Neural progenitor cell (in vitro differentiated cells): ENCODE measurements at places on chromosomes 2 and 18. TPM values are rescaled to one million over a fixed set of nuclear protein-coding genes. Genes with fewer than 3 reads are reported as not detected.

GRCh38 chr2:220756653-220757052 is 815.5 kb downstream of the EPHA4 start:
- no peak overlapping the region for H3K27ac ChIP-seq
- no peaks in the 10 kb centered on the region for H3K27me3 ChIP-seq
- no peak for DNase-seq
- H3K4me3 ChIP-seq: no peak overlapping the region
- no peaks in the 10 kb centered on the region for H3K36me3 ChIP-seq

Gene GDF7
- not detected in 2 replicates for total RNA-seq

GRCh38 chr2:96965781-96966514 is 20.4 kb downstream of the FAM178B start:
- peaks cover 5% of the 10 kb centered on the region for H3K4me1 ChIP-seq
- no peaks in the 10 kb centered on the region for H3K36me3 ChIP-seq
- no peak overlapping the region for H3K4me3 ChIP-seq
- no peak for DNase-seq
- H3K27ac ChIP-seq: no peak overlapping the region

- no peaks in the 10 kb centered on the region for H3K27me3 ChIP-seq
- no peak overlapping the region for H3K4me3 ChIP-seq
- H3K27ac ChIP-seq: no peak overlapping the region
- no peaks in the 10 kb centered on the region for H3K4me1 ChIP-seq
- peak; percentile 18 for DNase-seq
- H3K36me3 ChIP-seq: no peaks in the 10 kb centered on the region
These were observed 43.1 kb upstream of the GALNT3 start for GRCh38 chr2:165837122-165837521.

Gene DCC
- 0.40 and 0.41 TPM in 2 replicates for total RNA-seq

Gene PFN4
- total RNA-seq: 0.21 and 0.43 TPM in 2 replicates

- no peaks in the 10 kb centered on the region for H3K27me3 ChIP-seq
- no peak for DNase-seq
These were observed 61.6 kb downstream of the AAK1 start for GRCh38 chr2:69581774-69582581.

DNA sequence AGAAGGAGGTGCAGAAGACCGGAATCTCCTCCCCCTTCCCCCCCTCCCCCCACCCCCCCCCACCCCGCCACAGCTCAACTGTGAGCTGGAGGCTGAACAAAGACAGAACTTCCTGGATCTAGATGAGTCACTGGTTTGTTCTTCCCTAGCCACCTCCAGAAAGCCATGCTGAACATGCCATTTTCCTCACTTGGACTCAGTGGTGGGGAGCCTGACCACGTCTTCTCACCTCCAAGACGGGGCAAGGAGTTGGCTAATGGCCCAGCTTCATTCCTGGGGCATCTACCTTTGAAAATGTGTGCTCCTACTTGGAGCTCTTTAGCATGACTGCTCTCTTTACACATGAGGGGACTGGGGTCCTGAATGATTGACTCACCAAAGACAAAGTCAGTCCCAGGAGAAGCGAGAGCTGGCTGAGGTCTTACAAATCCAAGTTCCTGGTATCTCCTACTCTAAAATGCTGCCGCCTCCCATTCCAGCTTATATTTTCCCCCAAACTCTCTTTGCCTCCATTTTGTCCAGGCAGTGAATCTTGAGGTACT is 22.6 kb upstream of the FZD5 start:
- H3K4me1 ChIP-seq: peaks cover 27% of the 10 kb centered on the region
- no peak overlapping the region for H3K27ac ChIP-seq
- H3K4me3 ChIP-seq: no peak overlapping the region
- no peak for DNase-seq

DNA sequence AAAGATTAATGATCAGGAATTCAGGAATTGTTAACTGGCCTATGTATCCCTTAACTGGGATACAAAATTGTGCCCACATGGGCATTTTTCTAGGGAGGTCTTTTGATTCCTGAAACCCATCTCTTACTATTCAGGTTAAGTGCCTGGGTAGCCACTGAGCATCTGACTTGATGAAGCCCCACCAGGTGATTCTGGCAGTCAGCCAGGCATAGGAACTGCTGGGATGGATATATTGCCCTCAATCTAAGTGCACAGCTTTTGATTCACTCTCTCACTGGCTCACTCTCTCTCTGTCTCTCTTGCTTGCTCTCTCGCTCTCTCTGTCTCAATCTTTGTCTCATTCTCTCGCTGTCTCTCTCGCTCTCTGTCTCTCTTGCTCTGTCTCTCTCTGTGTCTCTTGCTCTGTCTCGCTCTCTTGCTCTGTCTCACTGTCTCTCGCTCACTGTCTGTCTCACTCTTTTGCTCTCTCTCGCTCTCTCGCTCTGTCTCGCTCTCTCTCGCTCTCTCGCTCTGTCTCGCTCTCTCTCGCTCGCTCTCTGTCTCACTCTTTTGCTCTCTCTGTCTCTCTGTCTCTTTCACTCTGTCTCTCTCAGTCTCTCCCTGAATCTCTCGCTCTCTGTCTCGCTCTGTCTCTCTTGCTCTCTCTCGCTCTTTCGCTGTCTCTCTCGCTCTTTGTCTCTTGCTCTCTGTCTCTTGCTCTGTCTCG is 22.3 kb downstream of the INPP1 start:
- no peaks in the 10 kb centered on the region for H3K27me3 ChIP-seq
- no peak for DNase-seq
- no peaks in the 10 kb centered on the region for H3K36me3 ChIP-seq
- H3K4me3 ChIP-seq: no peak overlapping the region

Gene BMPR2
- 9.8 and 11.8 TPM in 2 replicates for total RNA-seq

Gene PLCL1
- 0.28 and 0.41 TPM in 2 replicates for total RNA-seq

DNA sequence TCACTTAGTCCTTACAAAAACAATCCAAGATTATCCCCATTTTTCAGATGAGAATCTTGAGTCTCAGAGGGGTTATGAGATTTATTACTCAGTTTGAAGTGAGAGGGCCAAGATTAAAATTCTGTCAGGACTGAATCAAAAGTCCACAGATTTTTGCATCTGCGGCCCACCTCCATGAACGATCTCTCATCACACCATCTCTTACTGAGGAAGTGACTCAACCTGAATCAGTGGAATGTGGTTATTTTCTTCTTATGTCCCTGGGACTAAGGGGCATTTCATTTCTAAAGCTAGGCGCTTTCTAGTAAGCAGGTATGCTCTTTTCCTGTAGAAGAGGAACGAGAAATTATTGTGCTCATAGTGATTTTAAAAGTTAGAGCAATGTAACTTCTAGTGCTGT is 360.3 kb upstream of the SPHKAP start:
- H3K4me3 ChIP-seq: no peak overlapping the region
- H3K36me3 ChIP-seq: no peaks in the 10 kb centered on the region
- no peaks in the 10 kb centered on the region for H3K27me3 ChIP-seq
- no peak overlapping the region for H3K27ac ChIP-seq
- DNase-seq: no peak

Gene DYNC2LI1
- total RNA-seq: 37.6 and 92.1 TPM in 2 replicates

GRCh38 chr2:168904358-168904757 is 3.3 kb downstream of the G6PC2 start:
- no peak overlapping the region for H3K27ac ChIP-seq
- peaks cover 19% of the 10 kb centered on the region for H3K4me1 ChIP-seq
- no peak overlapping the region for H3K4me3 ChIP-seq
- no peaks in the 10 kb centered on the region for H3K27me3 ChIP-seq

DNA sequence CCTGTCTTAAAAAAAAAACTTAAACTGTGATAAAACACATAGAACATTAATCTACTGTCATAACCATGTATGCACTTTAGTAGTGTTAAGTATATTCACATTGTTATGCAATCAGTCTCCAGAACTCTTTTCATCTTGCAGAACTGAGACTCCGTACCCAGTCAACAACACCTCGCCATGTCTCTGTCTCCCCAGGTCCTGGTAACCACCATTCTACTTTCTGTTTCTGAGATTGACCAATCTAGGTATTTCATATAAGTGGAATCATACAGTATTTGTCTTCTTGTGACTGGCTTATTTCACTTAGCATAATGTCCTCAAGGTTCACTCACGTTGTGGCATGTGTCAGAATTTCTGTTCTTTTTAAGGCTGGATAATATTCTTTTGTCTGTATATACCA is 290.8 kb upstream of the CXCR4 start:
- no peak for DNase-seq
- no peak overlapping the region for H3K4me3 ChIP-seq
- H3K27ac ChIP-seq: no peak overlapping the region
- H3K27me3 ChIP-seq: peaks cover 2% of the 10 kb centered on the region
- no peaks in the 10 kb centered on the region for H3K36me3 ChIP-seq

Gene MRO
- total RNA-seq: 0.06 TPM in 1 of 2 replicates, not detected in the other

DNA sequence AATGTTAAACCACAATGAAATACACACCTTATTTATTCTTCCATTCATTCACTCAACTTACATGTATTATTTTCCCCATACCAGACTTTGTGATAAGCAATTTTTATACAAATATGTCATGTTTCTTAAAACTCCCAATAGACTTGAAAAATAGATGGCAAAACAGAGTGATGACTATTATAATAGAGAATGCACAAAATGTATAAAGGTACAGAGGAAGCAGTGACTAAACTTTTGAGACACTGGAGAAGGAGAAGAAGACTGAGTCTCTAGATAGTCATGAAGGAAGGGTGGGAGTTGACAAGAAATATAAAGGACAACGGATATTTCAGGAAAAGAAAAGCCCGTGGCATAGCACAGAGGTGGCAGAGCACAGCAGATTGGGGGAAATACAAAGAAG is 198.1 kb upstream of the SLC39A10 start:
- H3K4me3 ChIP-seq: no peak overlapping the region
- H3K27ac ChIP-seq: no peak overlapping the region
- H3K36me3 ChIP-seq: no peaks in the 10 kb centered on the region
- H3K4me1 ChIP-seq: no peaks in the 10 kb centered on the region

- H3K4me3 ChIP-seq: no peak overlapping the region
- H3K27me3 ChIP-seq: no peaks in the 10 kb centered on the region
- H3K27ac ChIP-seq: no peak overlapping the region
- no peaks in the 10 kb centered on the region for H3K36me3 ChIP-seq
These were observed 210.9 kb downstream of the GBX2 start for GRCh38 chr2:235957251-235957650.
